ENCODE measurements at places on chromosomes 6 and 20.
A peak's percentile ranks its signal among the peaks of the same experiment; 100 is the strongest.

DNA sequence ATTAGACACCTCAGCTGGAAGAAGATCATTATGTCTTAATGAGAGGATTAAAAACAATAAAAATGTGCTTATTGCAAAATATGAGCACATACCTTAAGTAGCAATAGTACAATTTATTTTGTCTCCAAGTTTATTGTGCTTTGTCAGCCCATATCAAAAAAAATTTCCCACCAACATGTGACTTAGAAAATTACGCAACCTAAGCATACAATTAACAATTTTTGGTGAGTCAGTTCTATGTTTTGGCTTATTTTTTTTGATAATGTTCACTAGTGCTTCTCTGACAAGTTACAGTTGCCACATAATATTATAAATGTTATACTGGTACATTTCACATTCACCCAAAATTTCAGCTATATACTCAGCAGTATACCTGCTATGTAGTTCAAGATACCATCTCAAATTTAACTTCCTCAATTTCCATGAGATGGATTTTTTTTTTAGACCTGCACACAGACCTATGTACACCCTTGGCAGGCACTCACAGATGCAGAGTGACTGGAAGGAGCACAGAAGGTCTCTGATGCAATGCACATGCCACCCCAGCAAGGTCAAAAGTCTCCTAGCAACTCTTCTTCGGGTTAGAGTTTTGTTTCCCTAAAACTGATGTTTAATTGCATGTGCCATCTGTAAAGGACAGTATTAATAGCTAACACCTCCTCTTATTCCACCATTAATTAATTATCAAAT is 112.4 kb downstream of the PRKN start:
- no peak for DNase-seq

DNA sequence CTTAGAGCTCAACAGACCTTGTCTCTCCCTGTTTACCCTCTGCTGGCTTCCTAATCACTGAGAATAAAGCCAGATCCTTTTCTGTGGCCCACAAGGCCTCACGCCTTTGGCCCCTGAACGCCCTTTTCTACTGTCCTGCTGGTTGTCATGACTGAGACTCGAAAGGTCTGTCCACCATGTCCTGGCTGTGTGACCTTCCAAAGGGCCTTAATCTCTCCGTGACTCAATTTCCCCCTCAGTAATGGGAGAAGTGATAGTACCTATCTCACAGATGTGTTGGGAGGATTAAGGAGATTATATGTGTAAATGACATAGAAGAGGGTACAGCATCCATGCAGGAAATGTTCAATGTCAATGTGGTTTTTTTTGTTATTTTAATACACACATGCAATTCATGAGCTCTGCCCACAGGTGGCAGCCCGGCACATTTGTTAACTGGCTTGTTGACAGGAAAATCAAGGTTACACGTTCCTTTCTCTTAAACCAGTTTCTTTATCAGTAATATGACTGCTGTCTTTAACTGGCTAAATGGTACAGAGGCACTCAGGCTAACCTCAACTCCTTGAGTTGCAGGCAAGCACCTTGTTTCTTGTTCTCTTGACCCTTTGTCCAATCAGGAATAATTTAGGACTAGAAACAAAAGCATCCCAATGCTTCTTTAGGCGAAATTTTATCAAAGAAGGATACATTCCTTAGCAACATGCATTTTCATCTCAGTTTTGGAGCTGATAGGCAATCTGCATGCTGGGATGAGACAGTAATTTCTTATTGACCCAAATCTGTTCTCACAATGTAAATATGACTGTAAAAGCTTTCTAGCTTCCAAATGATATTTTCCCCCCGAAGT is 16.6 kb downstream of the SLC22A1 start:
- DNase-seq, result peak; percentile 50

- DNase-seq, result no peak
These were observed 64.0 kb downstream of the CTCFL start for GRCh38 chr20:57460781-57461465.

DNA sequence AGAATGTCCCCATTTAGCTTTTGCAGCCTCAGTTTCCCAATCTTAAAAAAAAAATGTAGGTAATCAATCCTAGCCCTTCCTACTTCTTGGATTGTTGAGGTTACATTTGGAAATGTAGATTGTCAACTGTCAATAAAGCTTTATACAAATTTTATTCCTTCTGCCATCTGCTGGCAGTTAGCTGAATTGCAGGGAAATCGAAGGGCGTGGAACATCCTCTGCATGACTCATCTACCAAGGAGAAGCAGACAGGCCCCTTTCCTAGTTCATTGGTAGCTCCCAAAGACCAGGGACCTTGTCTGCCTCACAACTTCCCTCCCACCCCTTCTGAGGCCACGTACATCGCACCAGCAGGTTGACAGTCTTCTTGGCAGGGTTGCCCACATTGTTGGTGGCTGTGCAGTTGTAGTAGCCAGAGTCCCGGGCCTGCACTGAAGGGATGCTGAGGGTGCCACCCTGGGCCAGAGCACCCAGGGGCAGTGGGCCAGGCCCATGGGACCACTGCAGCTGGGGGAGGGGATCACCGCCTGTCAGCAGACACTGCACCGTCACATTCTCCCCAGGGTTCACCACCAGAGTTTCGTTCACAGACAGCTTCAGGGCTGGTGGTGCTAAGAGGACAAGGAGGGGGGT is 43.6 kb downstream of the MDGA1 start:
- peak; percentile 69 for DNase-seq

DNA sequence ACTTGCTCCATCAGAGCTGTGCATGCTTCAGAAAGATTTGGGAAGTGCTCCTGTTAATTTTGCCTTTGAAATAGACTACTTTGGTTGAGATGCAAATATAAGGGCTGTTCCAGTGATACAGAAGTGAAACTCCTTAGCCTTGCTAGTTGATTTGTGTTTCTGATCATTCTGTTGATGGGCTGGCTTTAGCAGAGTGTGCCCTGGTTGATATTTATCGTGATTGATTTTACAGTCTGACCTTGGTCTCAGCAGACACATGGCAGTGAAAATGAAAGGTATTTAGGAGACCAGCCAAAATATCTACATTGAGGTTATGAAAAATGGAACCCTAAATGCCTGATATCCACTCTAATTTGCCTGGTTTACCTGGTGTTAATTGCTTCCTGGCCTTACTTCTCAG is 122.1 kb upstream of the CEP162 start:
- no peak for DNase-seq

GRCh38 chr6:142300758-142301650 is 803 bp upstream of the ADGRG6 start:
- no peak for DNase-seq

GRCh38 chr6:145313041-145313855 is 422.1 kb downstream of the EPM2A start:
- no peak for DNase-seq

- DNase-seq, result no peak
These were observed 291.2 kb upstream of the ADGRB3 start for GRCh38 chr6:68343901-68344300.
